ENCODE measurements at places on chromosomes 5 and 9.
A peak's percentile ranks its signal among the peaks of the same experiment; 100 is the strongest.

- DNase-seq, result no peak
Observed at GRCh38 chr9:26801772-26802171, 90.8 kb downstream of the CAAP1 start.

DNA sequence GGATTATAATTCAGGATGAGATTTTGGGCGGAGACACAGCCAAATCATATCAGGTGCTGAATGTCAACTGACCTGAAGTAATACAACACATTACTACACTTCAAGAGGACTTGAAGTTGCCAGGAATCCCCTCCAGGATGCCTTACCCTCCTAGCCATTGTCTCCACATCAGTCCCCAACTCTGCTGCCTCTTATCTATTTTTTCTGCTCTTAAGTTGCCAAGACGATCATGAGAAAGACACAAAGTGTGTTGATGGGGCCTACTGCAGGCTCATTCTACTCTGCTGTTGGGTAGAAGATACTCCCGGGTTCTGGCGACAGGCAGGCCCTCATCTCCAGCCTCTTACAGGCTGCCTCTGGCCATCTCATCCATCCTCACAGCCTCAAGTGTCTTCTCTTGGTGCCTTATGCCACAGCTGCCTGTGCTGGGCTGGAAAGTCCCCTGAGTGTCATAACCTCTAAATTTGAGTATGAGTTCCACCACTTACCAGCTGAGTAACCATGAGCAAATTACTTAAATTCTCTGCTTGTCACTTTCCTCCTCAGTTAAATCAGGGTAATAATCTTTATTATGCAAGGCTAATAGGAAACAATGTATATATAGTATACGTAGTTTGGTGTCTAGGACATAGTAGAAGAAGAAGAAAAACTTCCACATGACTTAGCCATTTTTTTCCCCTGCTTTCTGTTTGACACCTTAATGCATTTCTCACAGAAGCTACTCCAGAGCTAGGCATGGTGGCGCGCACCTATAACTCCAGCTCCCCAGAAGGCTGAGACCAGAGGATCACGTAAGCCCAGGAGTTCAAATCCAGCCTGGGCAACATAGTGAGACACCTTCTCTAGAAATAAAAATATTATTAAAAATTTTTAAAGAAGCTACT lies 73.0 kb upstream of the SNX2 start:
- no peak for DNase-seq

GRCh38 chr5:35302544-35302943 lies 72.3 kb upstream of the PRLR start:
- DNase-seq, result no peak

GRCh38 chr5:32932241-32932935 lies 221.3 kb downstream of the NPR3 start:
- DNase-seq, result no peak

DNA sequence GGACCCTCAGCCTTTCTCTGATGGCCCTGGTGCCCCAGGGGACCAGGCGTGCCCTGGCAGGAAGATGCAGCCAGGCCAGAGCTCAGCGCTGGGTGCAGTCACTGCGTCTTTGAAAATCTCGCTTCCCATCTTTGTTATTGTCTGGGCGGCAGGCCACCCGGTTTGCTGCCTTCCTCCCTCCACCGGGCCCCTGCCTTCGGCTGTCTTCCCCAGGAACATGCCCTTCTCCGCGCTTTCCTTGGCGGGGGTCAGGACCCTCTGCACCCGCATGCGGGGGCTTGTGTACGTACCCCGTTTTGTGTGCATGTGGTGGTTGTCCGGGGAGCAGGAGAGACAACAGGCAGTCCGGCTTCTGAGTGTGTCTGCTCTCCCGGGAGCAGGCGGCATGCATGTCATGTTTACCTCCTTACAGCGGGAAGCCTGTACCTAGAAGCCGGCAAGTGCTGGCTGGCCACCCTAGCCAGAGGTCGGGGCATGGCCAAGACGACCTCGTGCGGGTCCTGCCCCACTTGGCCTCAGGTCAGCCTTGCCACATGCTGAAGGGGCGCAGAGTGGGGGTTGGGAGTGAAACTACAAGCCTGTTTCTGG lies 49.5 kb downstream of the DAB2IP start:
- peak; percentile 48 for DNase-seq

- DNase-seq, result no peak
Observed at GRCh38 chr9:133769511-133770075, 31.4 kb upstream of the SARDH start.

- DNase-seq, result no peak
Observed at GRCh38 chr9:112249277-112249676, 74.2 kb upstream of the SUSD1 start.

DNA sequence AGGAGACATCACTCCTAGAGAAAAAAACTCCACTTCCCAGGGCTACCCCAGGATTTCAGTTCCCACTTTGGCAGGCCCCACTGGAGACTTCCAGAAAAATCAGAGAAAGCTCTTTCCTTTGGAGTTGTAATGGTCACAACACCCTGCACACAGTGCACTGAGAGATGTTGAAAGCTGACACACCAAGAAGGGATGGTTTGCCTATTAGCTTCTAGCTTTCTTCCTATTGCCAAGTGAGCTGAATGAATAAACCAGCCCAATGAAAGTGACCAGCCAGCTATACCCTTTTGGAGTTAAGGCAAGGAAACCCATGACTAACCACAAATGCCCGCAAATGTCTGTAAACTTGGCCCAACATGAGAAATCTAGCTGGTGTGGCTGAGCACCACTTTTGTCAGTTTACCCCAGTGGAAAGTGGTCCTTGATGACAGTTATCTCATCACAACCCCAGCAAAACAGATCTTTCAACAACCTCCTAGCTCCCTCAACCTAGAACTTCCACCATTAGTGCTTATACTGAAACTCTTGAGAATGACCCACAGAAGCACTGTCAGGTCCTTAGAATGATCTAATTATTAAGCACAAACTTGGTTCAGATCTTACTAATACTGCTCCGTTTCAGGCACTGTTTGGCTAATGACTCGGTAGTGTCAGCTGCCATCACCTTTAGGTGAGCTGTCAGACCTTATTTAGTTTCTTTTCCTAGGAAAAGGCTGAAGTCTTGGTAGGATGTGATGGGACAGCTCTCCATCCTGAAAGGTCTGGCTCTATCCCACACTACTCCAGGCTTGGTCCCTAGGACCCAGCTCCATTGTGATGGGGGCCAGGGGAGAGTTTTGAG lies 11.2 kb downstream of the IRF1 start:
- no peak for DNase-seq

- DNase-seq, result peak; percentile 71
Observed at GRCh38 chr5:32027717-32028458, 146.2 kb downstream of the GOLPH3 start.

DNA sequence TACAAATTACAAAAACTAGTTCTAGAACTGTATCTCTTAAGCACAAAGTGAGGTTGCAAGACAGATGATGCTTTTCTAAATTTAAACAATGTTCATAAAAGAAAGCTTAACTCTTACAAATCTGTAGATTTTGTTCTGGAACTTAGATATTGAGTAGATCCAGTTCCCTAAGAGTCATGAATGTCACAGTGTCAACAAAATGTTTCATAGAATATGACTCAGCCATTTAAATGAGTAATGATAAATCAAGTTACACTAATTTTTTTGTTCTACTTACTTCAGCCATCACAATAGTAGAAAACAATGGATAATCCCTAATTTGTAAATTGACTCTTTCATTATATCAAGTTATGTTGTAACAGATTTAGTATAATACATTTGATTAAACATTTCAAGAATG lies 239.7 kb downstream of the MEF2C start:
- DNase-seq, result no peak

DNA sequence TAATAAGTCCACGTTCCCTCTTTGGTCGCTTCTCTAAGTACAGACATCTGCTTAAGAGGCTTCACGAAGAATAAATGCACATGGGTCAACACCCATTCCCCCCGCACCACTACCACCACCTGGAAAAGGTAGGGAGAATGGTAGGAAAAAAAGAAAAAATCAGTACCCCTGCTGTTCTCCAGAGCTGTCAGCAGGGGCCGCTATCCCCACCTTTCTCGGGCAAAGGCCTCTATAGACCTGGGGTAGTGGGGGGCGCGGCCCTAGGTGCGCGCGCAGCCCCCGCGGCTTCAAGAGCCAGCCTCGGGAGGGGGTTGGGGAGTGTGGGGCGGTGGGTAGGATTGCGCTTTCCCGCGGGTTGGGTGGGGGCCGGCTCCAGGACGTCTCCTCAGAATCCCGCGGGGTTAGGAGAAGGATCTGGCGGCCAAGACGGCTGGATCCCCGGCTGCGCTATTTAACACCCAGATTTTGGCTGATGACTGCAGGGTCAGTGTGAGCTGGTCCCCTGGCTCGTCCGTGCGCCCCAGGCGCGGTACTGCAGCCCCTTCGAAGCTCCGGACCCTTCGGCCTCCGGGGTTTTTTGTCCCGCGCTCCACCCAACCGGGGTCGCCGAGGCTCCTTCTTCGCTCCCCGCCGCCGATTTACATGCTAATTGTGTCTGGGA lies 1.6 kb upstream of the SEMA6A start:
- DNase-seq, result peak; percentile 40

DNA sequence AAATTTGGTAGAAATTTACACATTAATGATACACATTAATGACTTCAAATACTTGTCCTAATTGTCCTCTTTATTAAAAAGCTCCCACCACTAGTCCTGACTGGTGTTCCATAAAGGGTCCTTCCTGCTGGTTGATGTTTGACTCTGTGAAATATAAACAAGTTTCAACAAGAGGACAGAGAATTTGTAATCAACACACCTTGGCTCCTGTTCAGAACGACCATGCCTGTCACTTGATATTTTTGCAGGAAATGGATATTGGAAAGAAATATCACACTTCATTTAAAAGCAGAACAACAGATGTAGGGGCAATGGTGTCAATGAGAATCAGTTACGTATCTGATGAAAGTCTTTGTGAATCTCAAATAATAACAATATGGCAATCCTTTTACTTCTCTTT lies 211.7 kb downstream of the ENC1 start:
- DNase-seq, result no peak

DNA sequence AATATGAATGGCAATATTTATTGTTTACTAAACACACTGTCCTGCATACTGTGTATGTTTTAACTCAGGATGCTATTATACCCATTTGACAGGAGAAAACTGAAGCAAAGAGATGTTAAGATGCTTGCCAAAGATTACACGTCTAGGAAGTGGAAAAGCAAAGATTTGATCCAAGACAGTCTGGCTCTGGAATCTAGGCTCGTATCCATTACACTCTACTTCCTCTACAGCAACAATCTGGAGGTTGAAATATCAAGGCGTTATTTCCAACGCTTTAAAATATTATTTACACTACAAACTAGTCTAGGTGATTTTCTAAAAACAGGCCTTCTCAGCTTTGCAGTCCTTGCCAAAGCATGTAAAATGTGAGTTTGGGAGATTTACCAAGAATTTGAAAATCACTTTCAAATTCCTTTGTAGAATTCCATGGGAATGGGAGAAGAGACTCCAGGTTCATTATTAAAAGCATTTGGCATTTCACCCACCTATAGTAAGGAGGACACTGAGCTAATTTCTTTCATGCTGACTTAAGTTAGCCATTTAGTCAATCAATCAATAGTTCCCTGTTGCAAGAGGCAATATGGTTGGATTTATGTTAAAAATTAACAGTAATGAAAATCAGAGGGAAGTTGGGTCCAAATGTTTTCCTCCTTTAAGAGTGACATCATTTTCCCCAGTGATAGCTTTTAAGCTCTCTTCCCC lies 356.3 kb upstream of the SMARCA2 start:
- DNase-seq, result no peak

DNA sequence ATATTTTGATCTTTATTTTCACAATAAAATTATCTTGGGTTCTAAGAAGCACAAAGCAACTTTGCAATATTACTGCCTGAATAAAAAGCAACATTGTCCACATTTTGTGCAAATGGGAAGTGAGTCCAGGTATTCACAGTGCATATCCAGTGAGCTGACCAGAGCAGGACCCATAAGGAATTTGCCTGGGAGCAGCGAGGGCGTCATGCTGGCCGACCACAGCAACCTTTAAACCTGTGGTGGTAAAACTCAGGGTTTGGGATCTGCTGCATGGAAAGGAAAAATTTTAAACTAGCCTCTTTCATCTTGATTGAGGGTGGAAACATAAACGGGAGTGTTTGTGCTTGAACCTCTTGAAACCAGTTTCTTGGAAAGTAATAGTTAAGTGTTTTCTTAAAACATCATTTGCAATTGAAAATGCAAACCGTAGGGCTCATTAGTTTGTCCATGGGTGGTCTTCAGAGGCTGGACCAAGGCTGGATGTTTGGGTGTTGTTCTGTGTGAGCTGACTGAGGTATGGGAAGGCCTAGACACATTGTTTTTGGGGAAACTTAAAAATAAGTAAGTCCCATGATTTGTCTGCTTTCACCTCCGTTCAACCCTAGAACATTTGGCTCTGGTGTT lies 85.0 kb upstream of the ANKH start:
- no peak for DNase-seq

DNA sequence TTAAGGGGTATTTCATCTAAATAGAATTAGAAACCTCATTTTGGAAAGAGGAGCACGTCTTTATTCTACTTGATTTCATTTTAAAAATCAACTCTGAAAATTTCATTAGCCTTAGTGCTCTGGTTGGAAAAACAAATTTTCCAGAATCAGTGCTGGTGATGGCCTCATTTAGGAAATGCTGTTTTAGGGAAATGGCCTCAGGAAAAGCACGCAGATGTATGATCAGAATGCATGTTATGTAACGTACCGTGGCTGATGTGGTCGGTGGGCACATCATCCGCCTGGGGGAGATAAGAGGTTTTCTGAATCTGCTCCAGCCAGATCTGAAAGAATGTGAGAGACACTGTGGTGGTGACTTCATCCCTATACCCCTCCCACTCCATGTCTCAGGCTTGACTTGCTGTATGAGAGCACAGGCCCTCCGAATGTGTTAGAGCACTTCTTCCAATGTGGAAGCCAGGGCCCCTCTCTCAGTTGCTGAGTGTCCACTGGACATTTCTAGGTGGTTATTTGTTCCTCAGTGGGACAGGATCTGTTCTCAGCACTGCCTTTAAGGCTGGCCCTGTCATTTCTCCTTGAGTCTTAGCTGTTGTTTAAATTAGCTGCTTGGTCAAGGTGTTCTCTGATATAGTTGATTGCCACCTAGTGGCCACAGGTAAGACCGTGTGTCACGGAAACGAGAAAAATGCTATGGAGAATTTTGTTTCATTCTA lies 96.5 kb downstream of the ARHGAP26 start:
- DNase-seq, result peak; percentile 46

DNA sequence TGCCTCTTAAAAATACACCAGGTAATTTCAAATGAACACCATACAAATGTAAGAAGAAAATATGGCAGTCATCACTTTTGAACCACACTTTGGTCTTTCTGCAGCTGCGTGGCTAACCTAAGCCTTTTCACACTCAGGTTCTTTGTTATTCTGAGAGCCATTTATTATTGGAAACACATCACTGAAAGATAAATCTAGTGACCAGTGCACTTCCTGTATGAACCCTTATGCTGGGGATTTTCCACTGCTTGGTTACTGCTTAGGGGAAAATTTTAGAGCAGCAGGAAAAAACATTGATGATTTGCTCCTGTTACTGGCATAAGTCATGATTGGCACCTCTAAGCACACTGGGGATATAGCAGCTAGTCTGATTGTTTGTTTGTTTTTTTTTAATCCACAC lies 58.6 kb upstream of the RANBP3L start:
- DNase-seq, result no peak

GRCh38 chr5:170262061-170263045 lies 29.6 kb downstream of the C5orf58 start:
- no peak for DNase-seq
